ENCODE measurements at places on chromosomes 12 and 14. TPM values are rescaled to one million over a fixed set of nuclear protein-coding genes. Genes with fewer than 3 reads are reported as not detected.

DNA sequence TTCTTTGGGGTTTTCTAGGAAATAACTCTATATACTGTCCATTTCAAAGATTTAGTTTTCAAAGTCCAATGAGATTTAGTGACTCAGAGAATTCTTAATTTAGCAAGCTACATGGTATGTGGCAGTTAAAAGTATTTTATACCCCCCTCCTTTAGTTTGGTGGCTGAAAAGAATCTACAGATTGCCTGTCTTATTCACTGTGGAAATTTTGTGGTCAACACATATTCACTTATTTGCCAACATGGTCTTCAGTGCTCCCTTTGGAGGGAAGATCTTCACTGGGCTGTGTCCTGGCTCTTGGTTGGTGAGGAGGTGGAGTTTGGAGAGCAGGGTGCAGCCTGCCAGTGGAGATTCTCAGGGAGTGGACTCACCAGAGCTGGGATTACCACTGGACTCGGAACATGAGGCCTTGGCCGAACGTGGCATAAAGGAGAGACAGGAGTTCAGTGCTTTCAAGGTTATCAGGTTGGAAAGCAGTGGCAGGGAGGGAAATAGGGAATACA, 39.8 kb downstream of the SAMD4A start:
- no peaks in the 10 kb centered on the region for H3K36me3 ChIP-seq

- no peaks in the 10 kb centered on the region for H3K4me1 ChIP-seq
- no peaks in the 10 kb centered on the region for H3K27me3 ChIP-seq
- H3K4me3 ChIP-seq, result no peak overlapping the region
- DNase-seq, result peak; percentile 5
- H3K27ac ChIP-seq, result no peak overlapping the region
Observed at GRCh38 chr14:105887692-105888091, 361.3 kb downstream of the TMEM121 start.

The SLC35F4 gene
- total RNA-seq, result not detected

The ZFYVE26 gene
- total RNA-seq, result 11.5 TPM

- H3K4me3 ChIP-seq, result no peak overlapping the region
- no peaks in the 10 kb centered on the region for H3K36me3 ChIP-seq
- no peak for DNase-seq
- no peaks in the 10 kb centered on the region for H3K27me3 ChIP-seq
Observed at GRCh38 chr12:15201056-15201455, 20.2 kb downstream of the RERG start.

The KLRK1 gene
- 6.6 TPM for total RNA-seq

DNA sequence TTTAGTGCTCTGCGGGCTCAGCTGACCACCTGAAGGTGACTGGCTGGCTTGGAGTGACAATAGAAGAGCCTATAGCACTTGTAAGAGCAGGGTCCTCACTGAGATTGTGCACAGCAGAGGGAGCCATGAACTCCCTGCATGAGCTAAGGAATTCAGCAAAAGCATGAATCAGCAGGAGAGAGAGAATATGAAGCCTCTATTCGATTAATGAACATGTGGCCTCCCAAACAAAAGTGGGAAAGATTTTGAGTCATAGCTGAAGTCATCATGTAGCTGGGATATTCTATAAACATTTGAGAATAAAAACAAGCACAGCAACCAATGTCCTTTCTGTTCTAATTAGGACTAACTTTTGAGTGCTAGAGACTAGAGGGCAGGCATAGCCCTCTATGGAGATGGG, 626.6 kb downstream of the DIO2 start:
- no peaks in the 10 kb centered on the region for H3K4me1 ChIP-seq
- no peaks in the 10 kb centered on the region for H3K27me3 ChIP-seq
- no peak for DNase-seq

DNA sequence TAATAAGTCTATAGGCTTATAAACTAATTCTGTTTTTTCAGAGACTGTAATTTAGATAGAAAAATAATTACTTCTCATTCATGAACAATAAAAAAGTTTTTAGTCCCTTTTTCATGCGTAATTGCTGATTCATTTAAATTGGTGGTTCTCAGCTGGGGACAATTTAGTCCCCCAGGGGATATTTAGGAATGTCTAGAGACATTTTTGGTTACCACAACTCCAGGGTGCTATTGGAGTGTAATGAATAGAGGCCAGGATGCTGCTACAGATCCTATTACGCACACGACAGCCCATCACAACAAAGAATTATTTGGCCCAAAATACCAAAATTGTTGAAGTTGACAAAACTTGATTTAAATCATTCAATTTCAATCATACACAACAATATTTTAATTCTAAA, 22.8 kb upstream of the VCPKMT start:
- H3K4me1 ChIP-seq, result no peaks in the 10 kb centered on the region
- H3K27me3 ChIP-seq, result no peaks in the 10 kb centered on the region
- peaks cover 79% of the 10 kb centered on the region for H3K36me3 ChIP-seq
- DNase-seq, result no peak
- no peak overlapping the region for H3K27ac ChIP-seq

The OR11G2 gene
- total RNA-seq, result not detected

DNA sequence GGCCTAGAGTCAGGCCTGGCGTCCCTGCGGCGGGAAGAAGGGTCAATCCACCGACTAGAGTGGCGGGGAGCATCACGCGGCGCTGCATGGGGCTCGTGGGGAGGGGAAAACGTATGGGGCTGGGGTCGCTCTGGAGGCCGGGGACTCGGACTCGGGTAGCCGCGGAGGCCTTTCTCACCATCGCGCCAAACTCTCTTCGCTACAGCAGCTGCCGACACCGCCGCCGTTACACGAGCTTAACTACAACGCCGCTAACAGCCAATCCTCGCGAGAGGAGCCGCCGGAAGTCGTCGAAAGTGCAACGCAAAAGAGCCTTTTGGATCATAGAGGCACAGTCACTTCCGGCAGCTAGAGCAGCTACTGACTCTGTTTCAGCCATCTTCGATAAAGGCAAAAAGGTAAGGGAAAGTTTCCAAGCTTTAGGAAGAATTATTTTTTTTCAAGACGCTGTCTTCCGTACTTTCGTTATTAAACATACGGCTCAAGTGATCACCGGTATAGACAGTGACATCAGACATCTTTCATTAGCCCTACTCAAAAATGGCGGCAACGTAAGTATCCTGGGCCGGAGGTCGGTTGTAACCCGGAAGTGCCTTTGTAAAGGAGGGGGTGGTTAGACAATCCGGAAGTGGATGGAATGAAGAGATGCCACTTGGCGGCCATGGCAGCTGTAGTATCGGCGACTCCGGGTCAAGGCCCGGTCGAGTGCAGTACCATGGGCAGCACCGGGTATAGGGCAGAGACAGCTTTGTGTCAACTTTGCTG, at the start of the genes ERH and SLC39A9:
Gene ERH, minus strand, starts transcription at position 247 of the 765 bp plus-strand sequence. Its CDS starts 66 bp downstream, at position 181.
Gene SLC39A9, plus strand, starts transcription at position 640 of the 765 bp plus-strand sequence. CDS start 678 bp downstream, outside the sequence.
- no peaks in the 10 kb centered on the region for H3K27me3 ChIP-seq
- H3K4me1 ChIP-seq, result peaks cover 59% of the 10 kb centered on the region
- H3K27ac ChIP-seq, result peak within 1 kb of the TSS; percentile 95
- peak within 1 kb of the TSS; percentile 77 for H3K4me3 ChIP-seq

DNA sequence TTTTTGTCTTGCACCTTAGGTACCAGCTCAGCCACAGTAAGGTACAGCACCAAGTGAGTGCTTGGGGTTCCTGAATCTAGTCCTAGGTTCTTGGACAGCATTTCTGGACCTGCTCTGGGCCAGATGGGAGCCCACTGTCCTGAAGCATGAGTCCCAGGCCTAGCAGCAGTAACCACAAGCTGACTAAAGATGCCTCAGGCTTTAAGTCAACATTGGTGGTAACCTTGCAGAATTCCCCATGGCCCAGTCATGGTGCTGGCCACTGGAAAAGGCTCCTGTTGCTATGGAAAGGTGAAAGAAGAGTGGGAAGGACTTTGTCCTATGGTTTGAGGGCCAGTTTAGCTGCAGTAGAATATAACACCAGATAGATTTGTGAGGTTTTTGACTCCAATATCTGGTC, 86.9 kb upstream of the CLEC14A start:
- no peak overlapping the region for H3K27ac ChIP-seq
- H3K36me3 ChIP-seq, result no peaks in the 10 kb centered on the region
- H3K27me3 ChIP-seq, result no peaks in the 10 kb centered on the region
- no peak for DNase-seq
- H3K4me1 ChIP-seq, result no peaks in the 10 kb centered on the region

The PPP2R5E gene
- total RNA-seq, result 31.3 TPM

The ERH gene
- 44.3 TPM for total RNA-seq

DNA sequence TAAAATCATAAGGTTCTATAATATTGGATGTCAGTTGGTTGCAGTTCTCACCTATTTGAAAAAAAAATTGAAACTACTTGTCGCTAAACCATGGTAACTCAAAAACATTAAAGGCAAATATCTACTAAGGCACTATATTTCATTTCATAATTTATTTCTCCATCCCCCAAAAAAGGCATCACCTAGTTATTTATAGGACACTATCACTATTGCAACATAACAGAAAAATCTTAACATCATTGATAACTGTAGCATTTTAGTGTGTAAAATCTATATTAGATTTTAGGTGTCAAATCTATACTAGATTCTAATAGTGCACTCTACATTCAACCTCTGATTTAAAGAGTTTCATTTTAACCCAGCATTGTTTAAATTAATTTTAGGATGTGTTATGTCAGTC, 1.7 kb downstream of the SPTSSA start:
- no peak overlapping the region for H3K27ac ChIP-seq
- H3K4me1 ChIP-seq, result peaks cover 7% of the 10 kb centered on the region
- H3K27me3 ChIP-seq, result no peaks in the 10 kb centered on the region
- H3K36me3 ChIP-seq, result no peaks in the 10 kb centered on the region
- DNase-seq, result no peak
- H3K4me3 ChIP-seq, result no peak overlapping the region

The SERPINA10 gene
- total RNA-seq, result not detected

- no peak overlapping the region for H3K27ac ChIP-seq
- H3K36me3 ChIP-seq, result peaks cover 22% of the 10 kb centered on the region
Observed at GRCh38 chr12:56590237-56590830, 39.8 kb downstream of the BAZ2A start.

GRCh38 chr12:58117201-58117600, 175.8 kb downstream of the ATP23 start:
- no peak for DNase-seq
- no peaks in the 10 kb centered on the region for H3K27me3 ChIP-seq
- H3K36me3 ChIP-seq, result no peaks in the 10 kb centered on the region
- H3K27ac ChIP-seq, result no peak overlapping the region
- no peaks in the 10 kb centered on the region for H3K4me1 ChIP-seq

- peaks cover 47% of the 10 kb centered on the region for H3K4me1 ChIP-seq
- H3K27me3 ChIP-seq, result no peaks in the 10 kb centered on the region
- peak overlapping the region; percentile 92 for H3K4me3 ChIP-seq
- peaks cover 18% of the 10 kb centered on the region for H3K36me3 ChIP-seq
Observed at GRCh38 chr12:12715459-12716150, 1.6 kb upstream of the CDKN1B start.

The IFNG gene
- not detected for total RNA-seq

DNA sequence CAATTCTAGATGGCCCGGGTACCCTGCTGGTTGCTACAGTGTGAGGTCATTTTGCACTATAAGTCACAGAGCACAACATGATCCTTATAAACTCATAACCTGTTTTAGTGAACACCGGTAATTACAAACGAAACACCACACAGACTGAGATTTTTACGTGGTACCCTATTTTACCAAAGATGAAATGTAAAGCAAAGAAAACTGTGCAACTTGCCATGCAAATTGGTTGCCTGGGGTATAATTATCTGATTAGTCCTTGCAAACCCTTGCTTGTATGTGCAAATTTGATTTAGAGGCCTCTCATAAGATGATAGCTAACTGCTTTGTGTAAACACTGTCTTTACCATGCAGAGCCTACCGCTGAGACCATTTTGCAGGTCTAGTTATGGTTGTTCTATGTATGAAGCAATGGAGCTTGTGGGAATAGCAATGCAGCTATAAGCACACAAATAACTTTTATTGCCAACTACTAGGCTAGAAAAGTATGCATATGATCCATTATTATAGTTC, 372.1 kb upstream of the FAR2 start:
- no peaks in the 10 kb centered on the region for H3K4me1 ChIP-seq
- DNase-seq, result no peak
- no peak overlapping the region for H3K27ac ChIP-seq
- H3K4me3 ChIP-seq, result no peak overlapping the region
- no peaks in the 10 kb centered on the region for H3K36me3 ChIP-seq

- peaks cover 1% of the 10 kb centered on the region for H3K36me3 ChIP-seq
- peak overlapping the region; percentile 94 for H3K27ac ChIP-seq
- peak; percentile 48 for DNase-seq
- peaks cover 42% of the 10 kb centered on the region for H3K4me1 ChIP-seq
- H3K27me3 ChIP-seq, result no peaks in the 10 kb centered on the region
Observed at GRCh38 chr12:48787791-48788523, 932 bp downstream of the ADCY6 start.

- H3K4me1 ChIP-seq, result no peaks in the 10 kb centered on the region
- no peaks in the 10 kb centered on the region for H3K36me3 ChIP-seq
- no peaks in the 10 kb centered on the region for H3K27me3 ChIP-seq
Observed at GRCh38 chr14:62002642-62003041, 240.4 kb downstream of the SNAPC1 start.

GRCh38 chr12:87848248-87848868, 180.8 kb downstream of the C12orf50 start:
- H3K36me3 ChIP-seq, result no peaks in the 10 kb centered on the region
- H3K27me3 ChIP-seq, result no peaks in the 10 kb centered on the region
- no peak for DNase-seq
- H3K4me3 ChIP-seq, result no peak overlapping the region
- H3K27ac ChIP-seq, result no peak overlapping the region

- H3K4me1 ChIP-seq, result peaks cover 6% of the 10 kb centered on the region
- peak; percentile 33 for DNase-seq
- H3K36me3 ChIP-seq, result peaks cover 92% of the 10 kb centered on the region
- no peak overlapping the region for H3K4me3 ChIP-seq
Observed at GRCh38 chr12:911191-911826, 38.2 kb downstream of the RAD52 start.

DNA sequence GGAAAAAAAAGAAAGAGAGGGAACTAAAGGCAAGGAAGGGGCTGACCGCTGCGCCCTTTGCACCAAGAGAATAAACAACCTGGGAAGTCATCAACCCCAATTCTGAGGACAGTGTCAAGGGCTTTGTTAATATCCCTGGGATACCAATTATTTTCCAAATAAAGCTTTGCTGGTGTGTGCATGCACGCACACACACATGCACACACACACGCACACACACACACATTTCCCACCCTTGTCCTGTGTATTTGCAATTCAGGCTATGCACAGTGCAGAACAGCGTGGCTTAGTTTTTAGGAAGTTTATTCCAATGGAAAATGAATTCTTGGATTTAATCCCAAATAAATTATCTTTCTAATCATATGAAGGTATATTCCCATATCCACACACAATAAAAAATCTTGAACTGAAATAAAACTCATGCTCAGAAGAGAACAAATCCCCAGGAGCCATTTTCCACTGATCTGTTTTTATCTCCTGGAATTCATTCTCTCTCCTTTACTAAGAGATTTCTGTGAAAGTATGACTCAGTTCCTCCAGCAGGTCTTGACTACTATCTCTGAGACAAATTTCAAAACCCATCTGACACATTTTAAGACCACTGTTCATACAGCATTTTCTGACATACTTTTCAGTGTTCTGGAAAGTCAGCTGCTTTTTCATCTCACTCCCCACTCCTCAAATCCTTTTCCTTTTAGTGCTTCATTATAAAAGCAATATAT, 334.4 kb upstream of the ATP2B1 start:
- no peak overlapping the region for H3K4me3 ChIP-seq
- H3K27ac ChIP-seq, result no peak overlapping the region
- H3K4me1 ChIP-seq, result no peaks in the 10 kb centered on the region
- no peaks in the 10 kb centered on the region for H3K36me3 ChIP-seq
- H3K27me3 ChIP-seq, result no peaks in the 10 kb centered on the region

- H3K4me3 ChIP-seq, result no peak overlapping the region
- no peaks in the 10 kb centered on the region for H3K4me1 ChIP-seq
- no peaks in the 10 kb centered on the region for H3K27me3 ChIP-seq
- H3K27ac ChIP-seq, result peak overlapping the region; percentile 7
- H3K36me3 ChIP-seq, result peaks cover 24% of the 10 kb centered on the region
- DNase-seq, result no peak
Observed at GRCh38 chr12:19369691-19370148, 69.6 kb upstream of the AEBP2 start.

The SLC25A21 gene
- not detected for total RNA-seq

The GLIPR1L2 gene
- total RNA-seq, result 2.2 TPM

The TSHR gene
- not detected for total RNA-seq
